Fibroblast of villous mesenchyme (primary cell): ENCODE measurements at places on chromosomes 3 and 15. TPM values are rescaled to one million over a fixed set of nuclear protein-coding genes. Genes with fewer than 3 reads are reported as not detected.

DNA sequence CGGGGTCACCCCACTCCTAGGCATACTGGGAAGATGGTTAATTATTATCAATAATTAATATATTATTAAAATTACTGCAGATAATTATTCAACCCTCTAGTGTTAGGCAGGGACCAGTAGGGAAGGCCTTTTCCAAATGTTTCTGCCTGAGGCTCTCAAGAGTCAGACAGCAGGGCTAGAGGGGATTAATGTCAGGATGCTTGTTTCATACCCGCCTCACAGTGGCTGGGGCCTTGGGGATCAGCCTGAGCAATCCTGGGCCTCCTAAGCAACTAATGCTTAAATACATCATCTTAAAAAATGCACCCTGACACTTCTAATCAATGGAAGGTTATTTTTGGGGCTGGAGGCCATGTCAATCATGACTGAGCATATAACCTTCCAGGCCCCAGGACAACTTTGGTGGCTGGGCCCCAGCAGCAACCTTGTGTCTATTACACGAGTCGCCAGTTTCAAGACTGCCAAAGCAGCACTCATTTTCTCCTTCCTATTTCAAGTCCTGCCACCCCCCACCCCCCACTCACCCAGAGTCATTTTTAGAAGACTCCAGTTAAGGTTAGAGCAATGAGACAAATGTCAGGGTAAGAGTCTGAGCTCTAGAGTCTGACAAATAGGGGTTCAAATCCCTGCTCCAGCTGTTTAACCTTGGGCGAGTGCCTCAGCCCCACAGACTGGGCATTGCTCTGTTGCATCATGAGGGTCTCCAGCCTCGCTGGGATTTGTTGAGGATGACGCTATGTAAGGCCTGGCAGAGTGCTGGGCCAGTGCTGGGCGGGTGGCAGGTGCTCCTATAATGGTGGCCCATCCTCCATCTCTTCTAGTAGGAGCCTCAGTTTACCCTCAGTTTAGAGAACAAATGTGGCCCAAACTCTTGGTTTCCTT lies 6.1 kb downstream of the AMOTL2 start:
- DNase-seq = no peak

MASP1 gene
- total RNA-seq = 198 and 209 TPM in 2 replicates

DNA sequence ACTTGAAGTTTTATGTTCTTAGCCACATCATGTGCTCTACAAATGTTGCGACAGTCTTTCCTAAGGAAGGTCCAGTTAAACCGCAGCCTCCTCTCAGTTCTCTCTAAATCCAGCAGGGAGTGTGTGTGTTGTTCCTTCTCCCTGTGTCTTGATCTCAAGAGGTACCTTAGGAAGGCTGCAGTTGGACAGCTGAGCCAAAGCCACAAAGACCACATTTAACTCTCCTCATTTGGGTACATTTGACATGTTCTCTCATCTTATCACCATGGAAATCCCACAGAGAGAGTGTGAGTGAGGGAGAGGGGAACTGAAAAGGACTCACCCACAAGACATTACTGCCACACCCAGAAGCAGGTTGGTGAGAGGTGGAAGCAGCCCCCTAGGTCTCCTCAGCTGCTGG lies 79.5 kb downstream of the CD200R1L start:
- DNase-seq = peak; percentile 77

COLQ gene
- 0.43 and 0.64 TPM in 2 replicates for total RNA-seq

DNA sequence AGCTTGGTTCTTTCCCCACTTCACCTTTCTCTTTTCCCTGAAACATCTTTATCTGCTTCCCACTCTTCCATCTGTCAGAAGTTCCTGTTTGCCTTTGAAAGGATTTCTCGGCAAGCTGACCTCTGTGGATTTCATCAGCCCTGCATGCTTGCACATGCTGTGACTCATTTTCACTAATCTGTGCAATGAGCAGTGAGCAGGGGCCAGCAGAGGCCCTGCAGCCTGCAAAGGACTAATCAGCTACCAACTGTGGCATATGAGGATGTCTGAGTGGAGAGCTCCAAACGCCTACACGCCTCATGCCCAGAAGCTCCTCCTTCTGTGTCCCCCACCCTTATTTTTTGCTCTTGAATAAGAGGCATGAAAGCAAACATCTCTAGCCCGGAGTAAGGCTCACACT lies 333.0 kb upstream of the SEMA6D start:
- DNase-seq = peak; percentile 94

DNA sequence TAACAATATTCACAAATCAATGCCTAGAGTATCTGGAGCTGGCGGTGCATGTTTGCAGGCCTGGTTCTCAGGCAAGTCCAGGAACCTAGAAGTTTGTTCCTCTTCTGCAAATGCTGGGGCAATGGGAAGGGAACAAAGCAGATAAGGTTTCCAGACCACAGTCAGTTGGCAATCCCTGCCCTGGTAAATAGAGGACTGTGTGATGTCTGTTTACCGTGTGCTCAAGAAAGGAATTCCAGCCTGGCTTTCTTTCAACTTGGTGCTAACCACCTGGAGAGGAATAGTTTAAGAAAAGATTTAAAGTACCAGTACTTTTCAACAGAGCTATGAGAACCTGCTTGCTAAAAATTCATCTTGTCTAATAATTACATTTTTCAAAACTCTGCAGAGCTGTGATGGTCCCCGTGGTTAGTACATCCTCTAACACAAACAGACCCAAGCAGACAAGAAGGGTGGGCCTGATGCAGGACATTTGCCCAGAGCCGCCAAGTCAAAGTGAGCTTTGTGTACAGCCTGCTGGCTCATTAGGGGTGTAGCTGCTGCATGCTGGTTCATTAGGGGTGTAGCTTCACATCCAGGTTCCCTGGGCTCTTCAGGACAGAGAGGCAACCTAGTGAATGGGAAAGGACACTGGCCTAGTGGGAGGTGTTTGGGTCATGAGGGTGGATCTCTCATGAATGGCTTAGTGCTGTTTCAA lies 220.5 kb downstream of the SQOR start:
- DNase-seq = no peak

C3orf22 gene
- total RNA-seq = not detected in 2 replicates
